ENCODE measurements at places on chromosomes 12 and 14.

- no peak for DNase-seq
These were observed 58.6 kb downstream of the ANKRD9 start for GRCh38 chr14:102451064-102451352.

GRCh38 chr14:49880267-49881064 lies 12.4 kb upstream of the ARF6 start:
- no peak for DNase-seq

DNA sequence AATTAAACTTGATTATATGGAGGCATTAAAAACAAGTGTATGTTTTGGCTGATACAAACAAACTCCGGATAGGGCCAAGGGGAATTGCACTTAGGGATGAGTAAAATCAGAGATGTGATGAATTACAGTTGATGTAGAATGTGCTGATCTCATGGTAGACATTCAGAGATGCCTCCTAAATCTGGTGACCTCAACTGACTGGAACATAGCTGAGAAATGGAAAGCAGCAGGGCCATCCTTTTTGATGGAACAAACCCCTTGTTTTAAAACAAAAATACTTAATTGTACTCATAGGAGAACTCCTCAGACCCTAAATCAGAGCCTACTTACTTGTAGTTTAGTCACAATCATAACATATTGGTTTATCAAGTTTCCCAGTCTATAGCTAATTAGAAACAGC lies 122.8 kb downstream of the C12orf75 start:
- DNase-seq: peak; percentile 43

GRCh38 chr12:64010069-64010686 lies 165.7 kb downstream of the SRGAP1 start:
- peak; percentile 48 for DNase-seq

DNA sequence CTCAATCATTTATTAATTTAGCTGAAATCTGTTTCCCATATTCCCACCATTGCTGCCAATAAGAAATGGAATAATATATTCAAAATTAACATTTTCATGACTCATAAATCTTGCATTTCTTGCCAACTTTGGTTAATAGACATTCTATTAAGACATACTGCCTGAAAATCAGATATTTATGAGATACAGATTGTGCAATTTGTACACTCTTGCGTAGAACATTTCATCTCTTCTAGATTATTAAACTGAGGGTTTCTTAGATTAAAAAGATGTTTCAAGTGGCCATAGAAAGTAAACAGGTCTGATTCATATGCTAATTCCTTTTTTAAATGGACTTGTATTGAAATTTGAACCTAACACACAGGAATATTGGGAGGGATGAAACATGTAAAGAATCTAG lies 9.1 kb downstream of the LTA4H start:
- DNase-seq: no peak

DNA sequence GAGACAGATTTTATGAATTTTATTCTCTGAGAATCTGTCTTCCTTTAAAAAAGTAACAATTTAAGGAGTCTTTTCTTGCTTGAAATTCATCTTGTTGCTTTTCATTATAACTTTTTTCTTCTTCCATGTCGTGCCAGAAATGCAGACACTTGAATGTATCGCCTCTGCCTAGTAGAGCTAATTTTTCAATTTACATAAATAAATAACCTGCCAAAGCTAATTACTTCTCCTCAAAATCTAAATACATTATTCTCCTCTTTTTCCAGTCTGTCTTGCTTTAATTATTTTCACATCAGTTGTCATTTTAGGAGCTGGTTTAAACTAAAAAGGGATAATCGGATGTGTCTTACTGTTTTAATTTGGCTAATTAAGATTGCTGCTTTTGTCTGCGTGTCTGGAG lies 711.1 kb upstream of the SEL1L start:
- DNase-seq: no peak

Measured in AG10803 (cell line).